Endothelial cell of umbilical vein (primary cell): ENCODE measurements at places on chromosomes 5 and 9. TPM values are rescaled to one million over a fixed set of nuclear protein-coding genes. Genes with fewer than 3 reads are reported as not detected.
A peak's percentile ranks its signal among the peaks of the same experiment; 100 is the strongest.

DNA sequence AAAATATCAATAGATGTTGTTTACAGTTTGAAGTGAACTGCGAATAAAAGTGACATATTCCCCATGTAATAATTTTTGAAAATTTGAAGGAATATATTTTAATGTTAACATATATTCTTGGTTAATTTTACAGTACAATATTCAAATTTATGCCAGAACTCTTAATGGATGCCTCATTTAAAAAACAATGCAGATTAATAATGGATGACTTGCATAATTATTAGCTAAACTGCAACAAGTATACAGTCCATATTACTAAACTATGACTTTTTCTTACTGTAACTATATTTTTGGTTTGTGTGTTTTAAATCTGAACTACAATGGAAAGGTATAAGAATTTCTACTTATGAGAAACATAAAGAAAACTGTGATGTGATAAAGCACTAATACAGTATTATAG is 1390.1 kb downstream of the PTPRD start:
- no peak for DNase-seq

DNA sequence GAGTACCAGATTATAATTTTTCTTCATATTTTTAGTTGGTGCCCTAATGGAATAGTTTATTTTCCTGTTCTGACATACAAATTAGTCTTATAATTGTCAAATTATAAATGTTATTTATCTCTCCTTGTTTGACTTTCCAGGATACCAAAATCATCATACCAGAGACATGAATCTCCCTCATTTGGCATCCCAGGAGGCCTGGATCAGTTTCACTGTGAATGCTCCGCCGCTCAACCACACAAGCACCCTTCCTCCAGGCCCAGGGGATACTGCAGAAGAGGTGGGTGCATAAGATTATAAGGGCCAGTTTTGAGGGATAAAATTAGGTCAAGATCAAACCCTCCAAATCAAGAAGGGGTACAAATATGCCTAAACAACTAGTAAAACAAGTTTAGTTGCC is 1229.3 kb downstream of the CDH12 start:
- no peak for DNase-seq

DNA sequence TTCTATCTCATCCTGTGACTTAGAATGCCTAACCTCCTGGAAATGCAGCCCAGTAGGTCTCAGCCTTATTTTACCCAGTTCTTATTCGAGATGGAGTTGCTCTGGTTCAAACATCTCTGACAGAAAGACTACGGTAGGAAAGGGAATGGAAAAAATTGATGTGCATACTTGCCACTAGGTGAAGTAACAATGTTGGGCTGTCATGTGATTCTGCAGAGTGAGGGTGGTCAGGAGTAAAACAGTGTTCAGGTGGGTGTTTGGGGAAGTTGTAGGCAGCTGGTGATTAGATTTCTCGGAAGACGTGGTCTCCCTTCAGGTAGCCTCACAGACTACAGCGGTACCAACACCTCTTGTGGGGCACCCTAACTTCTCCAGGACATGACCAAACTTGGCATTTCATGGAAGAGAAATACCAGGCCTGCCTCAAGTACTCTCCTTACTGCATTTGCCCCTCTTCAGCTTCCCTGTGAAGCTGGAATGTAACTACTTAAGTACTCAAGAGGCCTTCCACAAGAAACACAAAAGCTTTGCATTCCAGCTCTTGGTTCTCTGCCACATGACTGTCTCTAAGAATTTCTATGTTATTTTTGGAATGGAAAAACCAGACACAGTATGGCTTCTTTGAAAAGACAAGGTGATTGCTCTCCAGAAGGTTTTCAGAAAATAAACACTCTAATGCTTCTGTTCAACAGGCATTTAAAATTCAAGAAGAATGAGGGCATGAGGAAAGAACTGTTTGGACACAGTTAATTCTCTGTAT is 17.4 kb upstream of the ENTREP1 start:
- DNase-seq, result peak; percentile 54

DNA sequence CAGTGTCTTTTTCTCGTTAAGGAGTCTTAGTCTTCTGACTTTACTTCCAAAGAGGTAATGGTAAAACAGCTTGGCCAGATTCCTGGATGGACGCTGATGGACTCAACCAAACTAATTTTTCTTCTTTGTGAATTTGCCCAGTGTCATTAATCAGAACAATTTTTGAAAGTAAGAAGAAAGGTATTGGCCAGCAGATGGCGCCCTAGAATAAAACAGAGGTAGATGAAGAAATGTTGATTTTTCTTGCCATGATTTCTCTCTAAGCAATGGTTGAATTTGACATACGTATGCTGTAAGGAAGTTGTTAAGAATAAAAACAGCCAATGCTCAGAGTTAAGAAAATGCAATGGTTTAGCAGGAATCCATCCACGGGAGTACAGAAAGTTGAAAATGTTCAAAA is 500.0 kb downstream of the DIRAS2 start:
- DNase-seq, result peak; percentile 31

GRCh38 chr9:7451062-7451461 is 348.5 kb downstream of the DMAC1 start:
- no peak for DNase-seq

GRCh38 chr5:83000428-83000827 is 76.8 kb downstream of the TMEM167A start:
- DNase-seq, result peak; percentile 28

DNA sequence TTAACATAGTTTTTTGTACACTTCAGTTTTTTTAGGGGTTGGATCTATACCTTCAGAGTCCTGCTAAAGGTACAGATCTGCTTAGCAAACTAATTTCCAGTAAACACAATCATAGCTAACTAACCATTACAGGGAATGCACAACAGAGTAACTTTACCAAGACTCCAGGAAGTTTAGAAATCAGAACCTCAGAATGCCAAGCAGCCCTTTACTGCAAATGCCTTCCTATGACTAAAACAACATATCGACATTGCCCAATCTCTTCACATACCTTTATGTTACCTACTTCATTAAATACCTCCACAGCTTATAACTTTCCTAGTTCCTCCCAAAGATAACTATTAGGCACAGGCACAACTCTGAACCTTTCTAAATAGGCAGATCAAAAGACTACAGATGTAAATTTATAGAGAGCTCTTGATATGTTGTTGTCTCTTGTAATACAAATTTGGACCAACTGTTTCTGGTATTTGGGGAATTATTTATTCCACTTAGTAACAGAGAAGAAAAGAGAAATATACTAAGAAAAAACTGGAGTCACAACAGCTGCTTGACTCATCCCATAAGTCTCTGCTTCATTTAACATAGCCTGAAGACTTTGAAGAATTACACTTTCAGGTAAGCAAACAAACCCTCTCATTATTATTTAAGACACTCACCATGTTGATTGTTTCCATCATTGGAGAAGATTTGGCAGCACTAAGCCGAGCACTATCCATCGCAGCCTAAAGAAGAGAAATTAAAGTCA is 46.0 kb upstream of the OR2K2 start:
- DNase-seq, result no peak

DNA sequence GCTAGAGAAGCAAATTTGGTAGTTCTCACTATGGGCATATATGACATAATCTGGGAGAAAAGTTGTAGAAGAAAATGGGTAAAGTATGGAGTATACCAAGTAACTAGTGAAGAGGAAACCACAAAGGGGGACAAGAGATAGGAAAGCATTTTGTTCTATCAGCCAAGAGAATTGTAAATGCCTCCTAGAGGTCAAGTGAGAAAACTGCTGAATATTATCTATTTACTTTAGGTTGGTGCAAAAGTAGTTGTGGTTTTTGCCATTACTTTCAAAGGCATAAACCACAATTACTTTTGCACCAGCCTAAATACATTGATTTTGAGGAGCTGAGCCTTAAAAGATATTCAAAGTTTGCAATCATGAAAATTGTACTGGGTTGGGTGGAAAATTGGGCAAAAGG is 126.7 kb upstream of the GRHPR start:
- DNase-seq, result no peak

PCDHGB5 gene
- 7.9 and 10.1 TPM in 2 replicates for polyA plus RNA-seq

ADAM19 gene
- 10.0 and 10.4 TPM in 2 replicates for polyA plus RNA-seq
